ENCODE measurements at places on chromosomes 2 and 18.

- DNase-seq = no peak
These were observed 433.7 kb downstream of the MBD2 start for GRCh38 chr18:53790786-53791185.

DNA sequence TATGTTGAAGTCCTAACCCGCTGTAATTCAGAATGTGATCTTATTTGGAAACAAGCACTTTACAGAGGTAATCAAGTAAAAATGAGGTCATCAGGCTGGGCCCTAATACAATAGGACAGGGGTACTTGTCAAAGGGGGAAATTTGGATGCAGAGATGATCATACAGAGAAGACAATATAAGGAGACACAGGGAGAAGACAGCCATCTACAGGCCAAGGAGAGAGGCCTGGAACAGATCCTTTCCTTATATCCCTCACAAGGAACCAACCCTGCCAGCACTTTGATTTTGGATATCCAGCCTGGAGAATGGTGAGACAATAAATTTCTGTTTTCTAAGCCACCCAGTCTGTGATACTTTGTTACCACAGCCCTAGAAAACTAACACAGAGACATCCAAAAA, 104.3 kb downstream of the METTL4 start:
- DNase-seq = no peak

DNA sequence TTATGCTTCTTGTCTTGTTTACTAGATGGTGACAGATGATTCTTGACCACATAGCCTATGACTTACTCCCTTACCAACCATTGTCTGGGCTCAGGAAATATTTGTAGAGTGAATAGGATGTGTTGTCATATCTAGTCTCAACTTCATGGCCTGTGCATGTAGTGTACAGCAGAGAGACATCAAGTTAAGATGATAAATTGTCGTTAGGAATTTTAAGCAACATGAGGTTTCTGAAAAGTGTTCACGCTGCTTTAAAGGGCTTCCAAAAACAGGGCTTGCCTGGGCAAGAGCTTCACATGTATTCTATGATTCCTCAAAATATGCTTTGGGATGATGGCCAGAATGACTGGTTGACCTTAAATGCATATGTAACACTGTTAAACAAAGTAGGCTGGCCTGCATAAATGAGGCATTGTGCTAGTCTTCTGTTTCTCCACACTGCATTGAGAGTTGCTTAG, 424.0 kb downstream of the RND3 start:
- no peak for DNase-seq

GRCh38 chr2:124482551-124482950, 457.5 kb downstream of the CNTNAP5 start:
- no peak for DNase-seq

GRCh38 chr2:133885847-133886246, 317.6 kb upstream of the NCKAP5 start:
- DNase-seq = no peak

DNA sequence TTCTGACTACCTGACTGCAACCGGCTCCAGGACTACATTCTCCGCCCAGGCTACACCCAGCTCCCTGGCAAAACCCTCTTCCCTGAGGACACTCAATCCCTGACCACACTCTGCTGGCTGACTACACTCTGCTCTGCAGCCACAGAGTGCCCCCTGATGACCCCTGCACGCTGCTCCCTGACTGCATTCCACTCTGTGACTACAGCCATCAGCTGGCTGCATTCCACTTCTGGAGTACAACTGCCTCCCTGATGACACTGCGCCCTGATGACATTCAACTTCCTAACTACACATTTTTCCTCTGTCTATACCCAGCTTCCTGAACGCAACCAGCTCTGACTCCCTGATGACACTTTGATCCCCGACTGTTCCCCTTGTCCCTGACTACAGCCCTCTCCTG, 71.3 kb upstream of the NRXN1 start:
- no peak for DNase-seq

- DNase-seq = no peak
These were observed 439.8 kb downstream of the TGIF1 start for GRCh38 chr18:3889803-3890202.

GRCh38 chr2:54092940-54093339, 22.5 kb upstream of the ACYP2 start:
- no peak for DNase-seq

DNA sequence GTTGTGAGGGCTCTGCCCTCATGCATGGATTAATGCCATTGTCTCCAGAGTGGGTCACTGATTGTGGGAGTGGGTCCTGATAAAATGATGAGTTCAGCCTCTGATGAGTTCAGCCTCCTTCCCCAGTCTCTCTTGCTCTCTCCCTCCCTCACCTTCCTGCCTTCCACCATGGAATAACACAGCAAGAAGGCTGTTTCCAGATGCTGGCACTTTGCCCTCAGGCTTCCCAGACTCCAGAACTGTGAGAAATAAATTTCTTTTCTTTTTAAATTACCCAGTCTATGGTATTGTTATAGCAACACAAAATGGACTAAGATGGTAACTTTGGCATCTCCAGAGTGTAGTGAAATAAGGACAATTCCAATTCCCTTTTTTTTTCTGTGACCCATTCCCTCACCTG, 47.1 kb upstream of the MAP4K3 start:
- no peak for DNase-seq

GRCh38 chr18:31679133-31679742, 5.1 kb downstream of the B4GALT6 start:
- no peak for DNase-seq

DNA sequence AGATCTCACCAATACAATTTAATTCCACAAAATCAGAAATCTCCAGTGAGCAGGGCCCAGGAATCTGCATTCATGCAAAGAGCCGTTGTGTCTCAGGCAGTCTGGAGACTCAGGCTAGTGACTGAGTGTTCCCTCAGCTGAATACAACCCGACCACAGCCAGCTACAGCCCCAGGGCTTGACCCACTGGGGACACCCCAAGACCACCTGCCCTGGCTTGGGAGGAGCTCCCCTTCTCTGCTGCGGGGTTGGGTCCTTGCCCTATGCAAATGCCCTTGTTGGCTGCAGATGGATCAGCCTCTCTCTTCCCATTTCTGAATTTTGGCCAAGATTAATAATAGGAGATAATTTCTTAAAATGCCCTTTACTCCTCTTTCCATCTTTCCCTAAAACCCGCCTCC, 157.7 kb downstream of the TWIST2 start:
- DNase-seq = no peak

GRCh38 chr2:132633635-132634034, 36.4 kb downstream of the LYPD1 start:
- no peak for DNase-seq

DNA sequence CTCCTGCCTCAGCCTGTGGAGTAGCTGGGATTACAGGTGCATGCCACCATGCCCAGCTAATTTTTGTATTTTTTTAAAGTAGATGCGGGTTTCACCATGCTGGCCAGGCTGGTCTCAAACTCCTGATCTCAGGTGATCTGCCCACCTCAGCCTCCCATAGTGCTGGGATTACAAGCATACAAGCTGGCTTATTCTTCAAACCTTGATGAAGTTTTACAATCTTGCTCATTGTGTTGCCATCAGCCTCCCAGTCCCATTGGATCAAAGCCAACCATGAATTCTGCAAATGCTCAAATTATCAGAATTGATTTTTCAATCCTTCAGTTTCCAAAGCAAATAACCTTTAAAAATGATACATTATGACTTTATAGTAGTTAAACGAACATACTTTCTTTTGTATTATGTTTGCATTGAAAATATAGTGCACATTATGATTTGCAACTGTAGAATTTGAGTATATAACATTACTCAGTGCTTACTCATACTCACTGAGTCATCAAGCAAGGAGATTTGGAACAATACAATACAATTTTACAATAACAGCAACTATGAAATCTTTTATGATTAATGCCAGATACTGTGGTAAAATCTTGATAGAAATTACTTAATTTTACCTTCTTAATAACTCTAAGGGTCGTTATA, 1491.9 kb upstream of the CELF4 start:
- no peak for DNase-seq

Data from stimulated activated CD8-positive, alpha-beta memory T cell treated with anti-CD3 and anti-CD28 coated beads, Interleukin-12 subunit alpha, Interleukin-12 subunit beta, amount 100 ng/mL, for 4 hours (primary cell).